ENCODE measurements at places on chromosomes 3 and 15.
A peak's percentile ranks its signal among the peaks of the same experiment; 100 is the strongest.

DNA sequence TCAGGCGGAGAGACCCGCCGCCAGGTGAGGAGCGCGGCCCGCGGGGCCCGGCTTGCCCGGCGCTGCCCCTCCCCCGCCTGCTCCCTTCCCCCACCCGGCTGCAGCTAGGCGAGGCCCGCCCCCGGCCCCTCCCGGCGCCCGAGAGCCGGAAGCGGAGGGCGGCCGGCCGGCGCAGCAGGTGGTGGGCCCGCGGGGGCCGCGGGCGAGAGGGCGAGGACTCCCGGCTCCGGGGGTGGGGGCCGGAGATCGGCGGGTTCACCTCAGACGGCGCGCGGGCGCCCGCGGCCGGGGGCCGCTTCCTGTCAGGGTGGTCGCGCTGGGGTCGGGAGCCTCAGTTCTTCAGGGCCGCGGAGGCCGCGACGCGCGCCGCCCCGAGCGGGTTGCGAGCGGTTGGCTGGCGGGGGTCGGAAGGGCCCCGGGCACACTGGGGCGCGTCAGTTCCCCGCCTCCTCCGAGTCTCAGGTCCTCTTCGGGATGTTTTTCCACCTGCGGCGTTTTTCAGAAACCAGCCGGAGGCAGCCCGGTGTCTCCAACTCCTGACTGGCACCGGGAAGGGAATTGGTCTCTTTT lies 395 bp downstream of the ZFAND6 start:
- peak; percentile 27 for DNase-seq

DNA sequence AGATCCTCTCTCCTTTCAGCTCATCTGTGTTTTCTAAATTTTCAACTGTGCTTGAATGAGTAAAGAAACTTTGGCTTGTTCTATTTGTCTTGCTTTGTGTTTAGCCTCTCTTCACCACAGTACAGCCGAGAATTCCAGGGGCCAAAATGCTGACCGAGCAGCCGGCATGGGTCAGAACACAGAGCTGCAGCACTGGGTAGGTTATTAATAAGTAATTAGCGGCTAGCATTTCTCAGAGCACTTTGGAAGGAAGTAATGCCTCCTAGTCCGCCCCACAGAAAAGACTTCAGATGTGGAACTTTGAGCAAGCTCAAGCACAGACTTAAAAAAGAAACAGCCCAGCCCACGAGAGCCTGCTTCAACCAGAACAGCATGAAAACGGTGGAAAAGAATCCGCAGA lies 343.9 kb downstream of the ARRDC4 start:
- DNase-seq, result no peak

DNA sequence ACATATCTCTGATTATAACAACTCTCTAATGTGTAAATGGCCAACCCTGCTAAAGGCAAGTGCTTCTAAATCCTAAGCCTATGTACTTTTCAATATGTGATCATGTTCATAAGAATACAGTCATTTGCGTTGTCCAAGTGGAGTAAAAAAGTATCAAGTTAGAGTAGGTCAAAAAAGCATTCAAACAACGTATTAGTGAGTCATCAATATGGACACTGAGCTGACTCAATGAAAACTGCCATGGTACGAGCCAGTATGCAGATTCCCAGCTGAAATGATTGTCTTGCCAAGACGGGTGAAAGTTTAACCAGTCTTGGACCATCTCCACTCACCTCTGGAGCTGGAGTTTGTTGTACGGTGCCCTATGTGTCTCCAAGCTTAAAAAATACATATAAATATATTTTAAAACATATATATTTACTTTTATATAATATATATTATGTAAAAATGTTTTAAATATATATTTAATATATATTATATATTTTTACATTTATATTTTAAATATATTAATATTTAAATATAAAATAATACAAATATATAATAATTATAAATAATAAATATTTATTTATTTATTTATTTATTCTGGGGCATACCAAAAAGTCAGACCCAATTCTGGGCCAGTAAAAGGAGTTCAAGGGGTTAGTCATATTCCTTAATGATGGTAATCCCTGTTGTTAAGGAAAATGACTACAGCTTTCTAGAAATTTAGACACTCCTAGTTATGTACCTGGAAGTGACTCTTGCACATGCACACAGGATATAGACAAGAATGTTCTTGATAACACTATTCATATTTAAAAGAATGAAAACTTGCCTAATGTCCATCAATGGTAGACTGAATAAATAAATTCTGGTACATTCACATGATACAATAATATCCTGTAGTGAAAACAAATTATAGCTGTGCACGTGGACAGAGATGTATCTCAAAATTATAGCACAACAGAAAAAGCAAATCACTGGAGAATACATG lies 27.2 kb downstream of the PLSCR4 start:
- no peak for DNase-seq

DNA sequence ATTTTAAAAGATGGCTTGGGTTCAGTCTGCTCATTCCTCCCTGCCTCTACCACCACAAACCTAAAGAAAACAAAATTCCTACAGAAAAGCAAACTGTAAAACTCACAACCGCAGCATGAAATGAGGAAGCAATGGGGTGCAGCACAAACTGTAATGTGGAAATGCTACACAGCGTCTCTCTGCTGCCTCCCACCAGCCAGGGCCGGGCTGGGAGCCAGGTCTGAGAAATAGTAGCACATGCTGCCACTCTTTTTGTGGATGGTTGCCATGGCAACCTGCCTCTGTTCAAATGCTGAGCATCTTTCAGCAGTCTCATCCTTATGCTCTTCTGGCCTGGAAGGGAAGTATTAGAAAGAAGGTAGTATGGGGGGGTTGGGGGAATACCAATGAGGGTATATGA lies 55.4 kb downstream of the EOMES start:
- peak; percentile 41 for DNase-seq

DNA sequence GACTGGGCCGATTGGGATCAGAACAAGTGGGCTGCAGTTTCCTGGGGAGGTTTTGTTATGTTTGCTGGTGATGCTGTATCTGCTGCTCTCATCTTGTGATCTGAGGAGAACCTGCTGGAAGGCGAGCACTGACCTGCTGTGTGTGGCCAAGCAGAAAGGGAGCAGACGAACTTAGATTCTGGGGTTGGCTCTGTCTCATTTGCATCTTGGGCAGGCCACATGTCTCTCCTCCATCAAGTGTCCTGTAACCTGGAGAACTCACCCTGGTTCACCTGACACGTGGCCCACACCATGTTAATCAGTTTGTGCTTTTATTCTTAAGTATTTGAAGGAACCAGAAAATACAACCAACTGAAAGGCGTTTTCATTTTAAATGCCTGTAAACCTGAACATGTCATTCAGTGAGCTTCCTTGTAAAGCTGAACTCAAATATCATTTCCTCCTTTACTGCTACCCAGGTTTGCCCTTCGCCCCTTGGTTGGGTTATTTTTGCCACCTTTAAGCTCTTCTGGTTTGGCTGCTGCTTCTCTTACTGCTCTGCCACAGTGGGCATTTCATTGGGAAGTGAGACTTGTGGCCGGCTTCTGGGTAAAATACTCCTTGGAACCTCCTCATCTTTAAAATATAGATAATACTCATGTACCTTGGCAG lies 33.5 kb upstream of the TRAK1 start:
- peak; percentile 40 for DNase-seq

- no peak for DNase-seq
These were observed 551 bp downstream of the PML start for GRCh38 chr15:73994912-73995622.

DNA sequence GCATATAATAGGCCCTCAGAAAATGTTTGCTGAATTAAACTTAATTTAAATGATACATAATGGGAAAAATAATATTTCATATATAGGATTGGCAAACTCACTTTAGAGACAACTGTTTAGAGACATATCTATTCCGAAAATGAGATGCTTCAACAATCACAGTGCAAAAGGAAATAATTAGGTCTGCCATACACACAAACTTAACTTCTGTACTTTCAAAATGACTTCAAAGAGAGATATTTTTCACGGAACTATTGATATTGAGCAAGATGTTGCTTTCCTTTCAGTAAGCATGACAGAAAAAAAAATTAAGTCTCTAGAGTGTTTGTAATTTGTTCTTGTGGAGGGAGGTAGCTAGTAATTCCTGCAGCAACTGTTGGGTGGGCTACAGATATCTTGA lies 769.5 kb downstream of the TUSC7 start:
- no peak for DNase-seq

- no peak for DNase-seq
These were observed 25.9 kb upstream of the SPRED1 start for GRCh38 chr15:38226608-38227266.

Data from H1 (cell line).